AG08395 (cell line): ENCODE measurements at places on chromosomes 4 and X.

- no peak for DNase-seq
These were observed 28.8 kb upstream of the CFAP47 start for GRCh38 chrX:35890699-35891098.

DNA sequence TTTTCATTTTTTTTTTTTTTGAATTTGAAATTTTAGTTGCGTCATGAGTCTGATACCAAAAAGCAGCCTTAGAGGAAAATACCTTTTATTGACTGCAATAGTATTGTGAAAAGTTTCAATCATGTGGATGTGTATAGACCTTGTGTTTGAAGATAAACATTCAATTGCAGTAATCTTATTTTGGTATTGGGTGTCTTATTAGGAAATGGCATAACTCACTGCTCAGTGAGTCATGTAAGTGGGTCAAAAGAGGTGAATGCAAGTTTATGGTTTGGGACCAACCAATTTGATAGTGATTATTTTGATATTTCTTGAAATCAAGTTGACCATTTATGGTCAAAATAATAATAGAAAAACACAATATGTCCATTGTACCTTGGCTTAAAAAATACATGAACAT lies 627.8 kb upstream of the SLIT2 start:
- no peak for DNase-seq

- no peak for DNase-seq
These were observed 61.1 kb upstream of the DCTD start for GRCh38 chr4:182978152-182978827.

DNA sequence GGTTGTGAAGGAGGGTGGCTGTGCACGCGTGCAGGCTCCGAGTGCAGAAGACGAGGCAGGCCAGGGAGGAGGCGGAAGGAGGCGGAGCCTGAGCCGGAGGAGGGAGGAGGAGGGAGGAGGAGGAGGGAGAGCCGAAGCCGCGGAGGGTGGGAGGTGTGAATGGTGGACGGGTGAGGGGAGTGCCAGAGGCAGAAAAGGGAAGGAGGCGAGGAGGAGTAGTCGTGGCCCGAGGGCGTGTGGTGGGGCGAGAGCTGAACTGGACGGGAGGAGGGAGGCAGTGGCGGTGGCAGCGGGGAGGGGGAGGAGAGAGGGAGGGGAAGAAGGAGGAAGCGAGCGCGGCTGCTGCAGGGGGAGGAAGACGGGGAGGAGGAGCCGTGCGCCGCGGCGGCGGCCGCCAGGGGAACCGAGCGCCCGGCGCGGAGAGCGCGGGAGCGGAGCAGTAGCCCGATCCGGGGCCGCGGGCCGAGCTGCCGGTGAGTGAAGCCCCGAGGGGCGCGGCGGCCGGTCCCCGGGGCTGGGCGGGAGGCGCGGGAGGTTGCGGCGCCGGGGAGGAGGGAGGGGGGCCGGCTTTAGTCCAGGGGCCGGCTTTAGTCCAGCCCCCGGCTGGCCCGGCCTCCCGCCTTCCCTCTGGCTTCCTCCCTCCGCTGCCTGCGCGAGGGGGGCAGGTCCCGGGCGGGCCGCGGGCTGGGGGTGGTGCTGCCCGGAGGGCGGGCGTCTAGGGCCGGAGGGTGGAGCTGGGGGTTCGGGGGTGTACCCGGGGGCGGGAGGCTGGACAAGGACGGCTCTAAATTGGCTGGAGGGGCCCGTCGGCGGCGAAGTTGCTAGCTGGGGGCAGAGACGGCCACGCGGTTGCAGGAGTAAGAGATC lies at the start of gene TMEM164:
Gene TMEM164, plus strand, starts transcription at position 815 of the 867 bp plus-strand sequence. CDS start 661 bp downstream, outside the sequence.
- DNase-seq: peak; percentile 78

GRCh38 chr4:173334891-173335752 lies 964 bp upstream of the HMGB2 start:
- peak; percentile 87 for DNase-seq

DNA sequence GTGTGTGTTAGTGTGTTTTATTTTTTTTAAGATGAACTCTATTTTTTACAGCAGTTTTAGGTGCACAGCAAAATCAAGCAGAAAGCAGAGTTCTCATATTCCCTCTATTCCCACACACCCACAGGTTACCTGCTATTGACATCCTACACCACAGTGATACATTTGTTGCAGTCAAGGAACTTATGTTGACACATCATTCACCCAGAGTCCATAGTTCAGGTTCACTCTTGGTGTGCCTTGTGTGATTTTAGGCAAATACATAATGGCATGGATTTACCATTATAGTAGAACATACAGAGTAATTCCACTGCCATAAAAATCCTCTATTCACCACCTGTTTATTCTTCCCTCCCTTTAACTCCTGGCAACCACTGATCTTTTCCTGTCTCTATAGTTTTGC lies 28.7 kb downstream of the DIAPH2 start:
- DNase-seq: no peak

DNA sequence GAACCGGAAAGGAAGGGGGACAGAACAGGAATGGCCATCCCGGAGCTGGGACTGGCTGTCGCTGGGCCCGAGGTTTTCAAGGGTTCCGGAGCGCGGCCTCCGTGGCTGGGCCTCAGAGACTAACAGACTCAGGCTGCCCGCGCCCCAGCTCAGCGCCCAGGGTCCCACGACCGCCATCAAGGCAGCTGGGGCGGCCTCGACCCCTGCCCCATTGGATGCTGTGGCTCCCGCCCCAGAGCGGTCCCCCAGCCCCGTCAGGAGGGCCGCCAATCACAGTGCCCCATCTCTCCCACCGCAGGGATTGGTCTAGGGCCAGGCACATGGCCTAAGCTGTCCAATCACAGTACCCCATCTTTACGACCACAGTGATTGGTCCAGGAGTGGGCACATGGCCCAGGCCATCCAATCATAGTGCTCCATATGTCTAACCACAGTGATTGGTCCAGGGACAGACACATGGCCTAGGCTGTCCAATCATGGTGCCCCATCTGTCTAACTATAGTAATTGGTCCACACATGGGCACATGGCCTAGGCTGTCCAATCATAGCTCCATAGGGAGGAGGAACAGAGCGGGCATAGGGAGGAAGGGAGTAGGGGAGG lies 105.3 kb upstream of the NKX1-1 start:
- peak; percentile 90 for DNase-seq

DNA sequence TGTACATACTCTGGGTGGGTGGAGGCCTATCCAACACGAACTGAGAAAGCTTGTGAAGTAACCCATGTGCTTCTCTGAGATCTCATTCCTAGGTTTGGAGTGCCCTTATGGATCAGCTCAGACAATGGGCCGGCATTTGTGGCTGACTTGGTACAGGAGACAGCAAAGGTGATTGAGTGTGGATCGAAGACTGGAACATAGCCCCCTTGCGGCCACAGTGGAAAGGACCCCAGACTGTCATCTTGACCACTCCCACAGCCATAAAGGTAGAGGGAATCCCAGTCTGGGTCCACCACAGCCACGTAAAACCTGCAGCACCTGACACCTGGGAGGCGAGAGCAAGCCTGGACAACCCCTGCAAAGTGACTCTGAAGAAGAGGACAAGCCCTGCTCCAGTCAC lies 598.0 kb upstream of the AADAT start:
- no peak for DNase-seq

- peak; percentile 49 for DNase-seq
These were observed 31.5 kb downstream of the PALLD start for GRCh38 chr4:168528131-168528949.

DNA sequence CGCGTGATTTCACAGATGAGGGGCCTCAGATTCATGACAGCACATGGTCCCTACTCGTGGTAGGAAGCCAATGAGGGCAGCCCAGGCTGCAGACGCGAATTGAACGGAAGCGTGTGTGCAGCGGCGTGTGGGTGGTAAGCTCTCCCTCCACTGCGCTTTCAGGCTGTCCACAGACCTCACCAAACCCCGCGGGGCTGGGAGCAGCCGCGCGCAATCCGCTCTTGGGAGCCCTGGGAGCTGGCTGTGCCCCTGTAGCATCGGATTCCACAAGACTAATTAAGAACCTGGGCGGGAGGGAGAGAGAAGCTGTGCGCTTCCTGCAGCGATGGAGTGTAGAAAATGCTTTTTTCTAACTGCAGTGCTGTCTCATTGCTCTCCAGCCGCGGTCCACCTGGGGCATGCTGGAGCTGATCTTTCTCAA lies 134.9 kb downstream of the STOX2 start:
- DNase-seq: no peak

- DNase-seq: no peak
These were observed 44.2 kb downstream of the CCNI start for GRCh38 chr4:77031544-77031943.

DNA sequence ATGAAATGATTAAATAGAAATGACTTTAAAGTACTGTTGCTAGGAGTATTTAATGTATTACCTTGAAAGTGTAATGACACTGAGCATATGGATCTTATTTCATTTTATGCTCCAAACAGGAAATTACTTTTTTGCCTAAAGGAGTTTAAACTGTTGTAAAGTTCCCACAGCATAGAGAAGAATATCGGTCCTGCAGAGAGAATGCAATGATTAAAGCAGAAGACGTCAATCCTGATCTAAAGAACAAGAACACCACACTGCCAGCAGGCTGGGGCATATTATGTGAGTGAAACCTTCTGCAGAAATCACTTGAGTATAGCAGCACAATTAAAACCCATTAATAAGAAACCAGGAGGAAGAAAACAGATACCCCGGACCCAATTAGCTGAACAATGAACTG lies 72.8 kb upstream of the CAMK2D start:
- DNase-seq: no peak

GRCh38 chrX:23589496-23589895 lies 77.8 kb upstream of the PRDX4 start:
- DNase-seq: no peak

GRCh38 chr4:142648378-142648777 lies 197.7 kb downstream of the INPP4B start:
- DNase-seq: no peak

DNA sequence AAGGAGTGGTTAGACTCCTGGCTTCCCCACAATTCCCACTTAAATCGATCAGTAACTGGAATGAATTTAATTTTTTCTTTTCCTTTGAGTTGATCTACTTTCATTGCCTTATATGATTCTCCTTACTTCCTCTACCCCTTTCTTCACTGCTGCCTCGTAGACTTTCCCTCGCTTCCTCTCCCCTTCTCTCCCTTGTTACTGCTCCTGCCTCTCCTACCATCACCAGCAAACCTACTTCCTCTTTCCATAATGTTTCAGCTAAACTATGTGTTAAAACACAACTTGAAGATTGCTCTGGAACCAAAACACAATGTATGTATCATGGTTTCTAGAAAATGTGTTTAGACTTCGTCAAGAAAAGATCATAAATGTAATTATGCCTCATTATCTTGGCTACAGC lies 132.0 kb upstream of the TET2 start:
- DNase-seq: no peak

GRCh38 chrX:25427873-25428555 lies 412.2 kb upstream of the ARX start:
- DNase-seq: no peak

- no peak for DNase-seq
These were observed 7.4 kb upstream of the SMS start for GRCh38 chrX:21933077-21933476.

DNA sequence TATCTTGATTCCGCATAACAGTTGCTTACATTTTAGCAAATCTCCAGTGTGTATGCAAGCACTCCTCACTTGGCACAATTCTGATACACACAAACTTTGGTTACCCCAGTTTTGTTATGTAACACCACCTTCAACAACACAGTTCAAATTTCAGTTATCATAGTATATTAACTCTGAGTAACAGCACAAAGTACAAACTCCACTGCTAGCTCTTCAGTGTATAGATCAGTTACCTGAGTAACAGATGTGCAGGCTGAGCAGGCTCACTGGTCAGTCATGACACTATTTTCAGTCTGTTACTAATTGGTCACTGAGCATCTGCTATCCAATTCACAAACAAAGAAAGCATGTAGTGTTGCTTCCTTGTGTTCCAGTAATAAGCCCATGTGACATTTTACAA lies 55.4 kb downstream of the PKD2 start:
- DNase-seq: no peak

DNA sequence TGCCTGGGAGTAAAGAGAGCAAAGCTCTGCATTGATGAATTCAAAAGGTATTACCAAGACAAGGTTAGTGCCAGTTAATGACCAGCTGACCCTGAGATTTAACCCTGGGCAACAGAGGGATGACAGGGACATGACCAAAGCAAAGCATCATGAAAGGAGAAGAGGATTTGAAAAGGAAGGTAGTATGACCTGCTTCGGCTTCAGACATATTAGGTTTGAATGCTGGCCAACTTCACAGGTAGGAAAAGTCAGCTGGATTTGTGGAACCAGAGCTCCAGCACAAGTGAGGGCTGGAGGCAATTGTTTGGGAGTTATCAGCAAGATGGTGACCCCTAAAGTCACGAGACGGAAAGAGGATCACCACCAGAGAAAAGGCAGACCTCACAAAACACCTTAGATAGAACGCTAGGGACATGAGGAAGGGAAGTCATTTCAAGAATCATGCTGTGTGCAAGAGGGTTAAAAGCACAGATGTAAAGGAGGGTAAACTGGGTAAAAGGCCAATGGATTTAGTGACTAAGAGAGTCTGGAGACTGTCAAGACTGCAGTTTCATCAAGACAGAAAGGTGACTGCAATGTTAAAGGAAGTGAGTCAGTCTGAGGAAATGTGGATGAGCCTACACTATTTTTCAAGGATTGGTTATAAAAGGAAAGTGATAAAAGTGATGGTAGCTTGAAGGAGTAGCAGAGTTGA lies 45.6 kb downstream of the SH3RF1 start:
- peak; percentile 80 for DNase-seq

DNA sequence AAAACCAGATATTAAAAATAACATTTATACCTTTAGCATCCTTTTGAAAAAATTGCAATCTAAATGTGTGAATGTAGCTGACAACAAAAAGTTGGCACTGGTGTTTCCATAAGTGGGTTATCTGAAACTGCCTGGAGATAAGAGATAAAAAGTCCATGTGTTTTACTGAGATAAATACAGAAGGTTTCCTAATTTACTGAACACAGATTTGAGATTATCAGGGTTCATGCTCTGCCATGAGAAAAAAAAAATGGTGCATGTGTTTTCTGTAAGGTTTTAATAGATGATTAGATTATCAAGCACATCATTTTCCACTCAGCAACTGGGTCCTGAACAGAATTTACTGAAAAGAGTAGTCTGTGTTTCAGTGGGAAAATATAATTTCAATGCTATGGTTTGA lies 326.2 kb upstream of the SLIT2 start:
- DNase-seq: no peak

DNA sequence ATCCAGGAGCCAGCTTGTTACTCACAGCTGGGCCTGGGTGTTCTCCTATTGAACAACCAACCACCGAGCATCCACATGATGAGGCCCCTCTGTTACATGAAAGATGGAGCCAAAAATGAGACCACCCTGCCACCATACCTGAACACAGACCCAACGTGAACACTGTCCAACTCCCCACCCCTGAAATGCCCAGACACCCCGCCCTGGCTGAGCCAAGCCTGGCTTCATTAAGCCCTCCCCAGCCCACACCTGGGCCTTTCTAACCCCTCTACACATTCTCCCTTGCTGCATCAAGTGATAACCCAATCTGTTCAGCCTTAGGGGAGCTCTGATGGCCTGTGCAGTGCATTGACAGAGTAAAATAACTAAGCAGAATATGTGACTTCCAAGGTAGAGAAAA lies 80.7 kb downstream of the EVC start:
- DNase-seq: no peak

- DNase-seq: no peak
These were observed 70.9 kb downstream of the PDHA2 start for GRCh38 chr4:95910749-95911148.

- no peak for DNase-seq
These were observed 8.1 kb downstream of the SLC34A2 start for GRCh38 chr4:25663781-25664180.
